ENCODE measurements at places on chromosomes 1 and 21. TPM values are rescaled to one million over a fixed set of nuclear protein-coding genes. Genes with fewer than 3 reads are reported as not detected.

Gene BRINP2
- total RNA-seq: 23.7 TPM

Gene G0S2
- 6.4 TPM for total RNA-seq

Gene AGO1
- total RNA-seq: 37.3 TPM

Gene FCRL2
- not detected for total RNA-seq

Gene RGSL1
- total RNA-seq: not detected

Gene DUSP23
- total RNA-seq: 37.7 TPM

Gene LINGO4
- total RNA-seq: not detected

Gene HIPK1
- 62.0 TPM for total RNA-seq

Gene PTGFRN
- 57.7 TPM for total RNA-seq

Gene PRAMEF33
- total RNA-seq: not detected

Gene TBX19
- total RNA-seq: 1.6 TPM

Gene FCGR3A
- not detected for total RNA-seq

Gene SPRR3
- total RNA-seq: 155 TPM

DNA sequence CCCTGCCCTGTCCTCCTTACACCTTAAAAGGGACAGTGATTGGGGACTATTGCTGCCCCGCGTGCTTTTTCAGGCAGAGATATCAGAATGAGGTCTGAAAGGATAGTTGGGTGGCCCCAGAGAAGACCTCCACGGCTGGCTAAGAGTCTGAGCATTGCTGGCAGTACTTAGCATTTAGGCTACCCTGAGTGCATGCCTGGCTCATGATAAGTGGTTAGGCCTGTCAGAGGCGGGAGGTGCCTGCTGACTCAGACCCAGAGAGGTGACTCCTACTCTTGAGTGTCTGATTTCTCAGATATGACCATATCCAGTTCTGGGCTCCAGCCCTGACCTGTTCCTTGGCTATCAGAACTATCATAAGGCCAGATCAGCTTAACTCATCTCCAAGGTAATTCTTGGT is 213.7 kb downstream of the PBX1 start:
- H3K4me3 ChIP-seq: peak overlapping the region; percentile 56
- no peaks in the 10 kb centered on the region for H3K27me3 ChIP-seq
- DNase-seq: no peak
- peak overlapping the region; percentile 92 for H3K27ac ChIP-seq
- peaks cover 83% of the 10 kb centered on the region for H3K4me1 ChIP-seq
- peaks cover 41% of the 10 kb centered on the region for H3K36me3 ChIP-seq

GRCh38 chr1:15509586-15509985 is 14.4 kb downstream of the CASP9 start:
- H3K4me3 ChIP-seq: no peak overlapping the region
- H3K4me1 ChIP-seq: no peaks in the 10 kb centered on the region
- DNase-seq: no peak
- H3K27ac ChIP-seq: no peak overlapping the region

GRCh38 chr1:186301448-186301847 is 73.6 kb downstream of the TPR start:
- H3K27ac ChIP-seq: no peak overlapping the region
- no peaks in the 10 kb centered on the region for H3K36me3 ChIP-seq

GRCh38 chr1:98422816-98423215 is 238.7 kb upstream of the SNX7 start:
- DNase-seq: no peak
- no peaks in the 10 kb centered on the region for H3K27me3 ChIP-seq
- H3K4me3 ChIP-seq: no peak overlapping the region
- H3K27ac ChIP-seq: no peak overlapping the region
- H3K4me1 ChIP-seq: no peaks in the 10 kb centered on the region
- H3K36me3 ChIP-seq: no peaks in the 10 kb centered on the region

GRCh38 chr1:230919207-230919606 is 50.9 kb upstream of the C1orf198 start:
- H3K4me3 ChIP-seq: no peak overlapping the region
- peaks cover 34% of the 10 kb centered on the region for H3K36me3 ChIP-seq
- H3K4me1 ChIP-seq: peaks cover 11% of the 10 kb centered on the region
- no peaks in the 10 kb centered on the region for H3K27me3 ChIP-seq
- H3K27ac ChIP-seq: no peak overlapping the region
- DNase-seq: no peak

DNA sequence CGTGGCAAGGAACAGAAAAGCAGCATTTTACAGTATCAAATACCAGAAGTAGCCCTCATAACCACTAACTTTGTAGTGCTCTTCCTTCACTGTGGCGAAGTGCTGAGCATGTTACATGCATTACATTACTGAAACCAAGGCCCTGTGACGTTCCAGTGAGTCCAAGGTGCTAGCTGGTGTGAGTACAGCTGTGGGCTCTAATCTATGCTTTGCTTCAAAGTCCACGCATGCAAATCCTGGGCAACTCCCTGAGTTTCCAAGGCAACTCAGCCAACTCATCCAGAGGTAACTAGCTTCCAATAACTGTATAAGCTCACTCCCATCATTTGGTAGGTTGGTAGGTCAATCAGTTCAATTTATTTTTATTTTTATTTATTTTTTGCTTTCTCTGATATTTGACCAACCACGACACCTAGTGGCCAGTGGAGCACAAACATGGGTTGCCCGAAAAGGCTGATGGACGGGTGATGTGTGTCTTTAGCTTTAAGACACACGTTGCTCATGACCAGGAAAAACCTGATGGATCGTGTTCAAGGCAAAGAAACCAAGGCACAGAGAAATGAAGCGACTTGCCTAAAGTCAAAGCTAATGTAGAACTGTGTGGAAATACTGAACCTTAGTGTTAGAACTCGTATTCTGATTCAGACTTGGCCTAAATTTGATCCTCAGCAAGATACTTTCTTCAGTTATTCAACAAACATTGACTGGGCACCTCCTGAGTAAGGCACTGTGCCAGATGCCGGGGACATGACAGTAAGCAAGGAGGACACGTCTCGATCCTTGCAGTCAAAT is 73.0 kb downstream of the GNG12 start:
- peak overlapping the region; percentile 87 for H3K27ac ChIP-seq
- H3K27me3 ChIP-seq: no peaks in the 10 kb centered on the region
- DNase-seq: no peak
- peaks cover 11% of the 10 kb centered on the region for H3K4me1 ChIP-seq
- no peaks in the 10 kb centered on the region for H3K36me3 ChIP-seq

DNA sequence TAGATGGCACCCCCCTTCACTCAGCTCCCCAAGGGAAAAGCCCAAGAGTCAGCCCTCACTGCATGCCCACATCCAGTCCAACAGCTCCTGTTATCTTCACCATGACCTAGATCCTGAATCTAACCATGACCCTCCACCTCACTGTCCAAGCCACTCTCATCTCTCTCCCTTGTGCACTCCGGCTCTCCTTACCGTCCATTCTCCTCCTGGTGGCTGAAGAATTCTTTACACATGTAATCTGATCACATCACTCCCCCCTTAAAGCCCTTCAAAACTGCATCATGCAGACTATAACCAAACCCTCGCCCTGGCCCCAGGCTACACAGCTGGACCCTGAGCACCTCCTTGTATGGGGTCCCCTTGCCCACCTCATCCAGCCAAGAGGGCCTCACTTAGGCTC is 14.0 kb upstream of the PAQR7 start:
- peaks cover 33% of the 10 kb centered on the region for H3K4me1 ChIP-seq
- no peaks in the 10 kb centered on the region for H3K36me3 ChIP-seq
- H3K27ac ChIP-seq: peak overlapping the region; percentile 98

- no peak for DNase-seq
- H3K36me3 ChIP-seq: no peaks in the 10 kb centered on the region
- no peak overlapping the region for H3K27ac ChIP-seq
- H3K4me3 ChIP-seq: peak overlapping the region; percentile 42
- H3K4me1 ChIP-seq: peaks cover 26% of the 10 kb centered on the region
These were observed 170.2 kb downstream of the SYT2 start for GRCh38 chr1:202540014-202540413.

DNA sequence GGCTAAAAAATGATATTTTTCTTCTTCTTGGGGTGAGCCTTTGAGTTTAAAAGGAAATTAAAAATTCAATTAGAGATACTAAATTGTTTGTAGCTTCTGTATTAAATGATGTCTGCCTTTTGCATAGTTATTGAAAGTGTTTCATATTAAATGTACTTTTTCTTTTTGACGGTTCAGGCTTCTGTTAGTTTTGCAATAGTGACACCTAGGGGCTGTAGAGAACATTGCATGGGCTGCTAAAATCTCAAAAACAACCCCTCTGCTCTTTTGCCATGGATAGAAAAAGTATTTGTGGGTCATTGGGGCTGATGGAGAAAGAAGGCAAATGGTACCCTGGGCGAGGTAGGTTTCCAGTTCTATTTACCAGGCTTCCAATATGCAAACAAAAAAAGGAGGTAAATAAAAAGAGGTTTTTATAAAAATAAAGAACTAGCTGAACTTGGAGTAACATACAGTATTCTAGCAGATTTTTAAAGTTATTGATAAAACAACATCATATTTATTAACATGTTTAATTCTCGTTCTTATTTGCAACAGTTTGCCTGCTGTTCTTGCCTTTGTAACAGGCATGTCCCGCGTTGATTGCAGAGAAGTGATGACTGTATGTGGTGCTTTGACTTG is 115.4 kb upstream of the HOOK1 start:
- H3K4me3 ChIP-seq: no peak overlapping the region
- H3K27me3 ChIP-seq: no peaks in the 10 kb centered on the region
- no peaks in the 10 kb centered on the region for H3K36me3 ChIP-seq
- peaks cover 30% of the 10 kb centered on the region for H3K4me1 ChIP-seq

DNA sequence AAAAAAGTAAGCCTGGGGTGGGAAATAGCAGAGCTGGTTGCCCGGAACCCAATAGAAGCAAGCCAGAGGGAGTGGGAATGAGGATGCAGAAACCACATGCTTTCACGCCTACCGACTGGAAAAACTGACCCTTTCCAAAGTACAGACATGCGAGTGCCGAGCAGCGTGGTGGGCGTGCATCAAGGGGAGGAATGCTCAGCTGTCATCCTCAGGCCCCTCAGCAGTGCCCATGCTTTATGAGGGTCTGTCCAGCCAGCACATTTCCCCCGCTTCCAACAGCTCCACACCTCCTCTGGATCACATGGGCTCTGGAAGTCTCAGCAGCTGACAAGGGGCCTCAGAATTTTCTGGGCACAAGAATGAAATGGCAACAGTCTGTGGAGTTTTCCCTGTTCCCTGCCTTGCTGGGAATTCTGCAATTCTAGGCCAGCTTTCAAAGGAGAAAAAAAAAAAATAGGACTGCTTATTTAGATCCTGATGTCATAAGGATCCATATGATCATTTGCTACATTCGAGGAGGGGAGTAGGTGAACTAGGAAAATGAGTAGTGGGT is 19.1 kb upstream of the IKBKE start:
- no peak overlapping the region for H3K27ac ChIP-seq
- no peaks in the 10 kb centered on the region for H3K27me3 ChIP-seq
- H3K4me1 ChIP-seq: peaks cover 54% of the 10 kb centered on the region
- peaks cover 48% of the 10 kb centered on the region for H3K36me3 ChIP-seq

- DNase-seq: no peak
- no peak overlapping the region for H3K4me3 ChIP-seq
- H3K27me3 ChIP-seq: no peaks in the 10 kb centered on the region
- no peaks in the 10 kb centered on the region for H3K36me3 ChIP-seq
- no peak overlapping the region for H3K27ac ChIP-seq
- H3K4me1 ChIP-seq: no peaks in the 10 kb centered on the region
These were observed 53.1 kb downstream of the DIPK1A start for GRCh38 chr1:92907949-92908684.

DNA sequence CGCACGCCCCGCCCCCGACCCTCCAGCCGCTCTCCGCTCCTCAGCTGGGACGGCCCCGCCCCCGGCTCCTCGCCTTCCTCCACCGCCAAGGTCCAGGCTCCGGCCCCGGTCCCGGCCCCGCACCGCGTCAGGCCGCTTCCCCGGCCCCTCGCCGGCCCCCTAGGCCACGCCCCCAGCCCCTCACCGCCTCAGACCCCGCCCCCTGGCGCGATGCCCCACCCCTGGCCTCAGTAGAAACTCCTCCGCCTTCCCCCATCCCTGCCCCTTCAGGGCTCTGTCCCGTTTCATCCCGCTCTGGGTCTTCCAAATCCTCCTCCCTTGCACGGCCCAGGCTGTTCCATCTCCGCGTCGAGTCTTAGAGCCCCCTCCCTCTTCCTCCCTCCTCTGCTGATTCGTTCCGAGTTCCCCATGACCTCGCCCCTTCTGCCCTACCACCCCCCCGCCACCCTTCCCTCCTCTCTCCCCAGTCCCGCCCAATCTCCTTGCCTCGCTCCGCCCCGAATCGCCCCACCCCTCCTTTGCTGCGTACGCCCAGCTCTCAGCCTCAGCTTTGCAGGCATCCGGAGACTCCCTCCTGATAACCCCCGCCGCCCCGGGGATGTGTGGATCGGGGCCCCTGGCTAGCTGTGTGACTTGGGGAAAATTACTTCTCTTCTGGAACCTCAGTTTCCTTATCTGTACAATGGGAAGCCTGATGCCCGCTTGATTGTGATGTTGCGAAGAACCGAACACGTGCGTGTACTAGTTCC is 448 bp upstream of the ASAP3 start:
- peaks cover 43% of the 10 kb centered on the region for H3K4me1 ChIP-seq
- DNase-seq: peak; percentile 97
- peaks cover 3% of the 10 kb centered on the region for H3K36me3 ChIP-seq
- peaks cover 3% of the 10 kb centered on the region for H3K27me3 ChIP-seq

- H3K27ac ChIP-seq: no peak overlapping the region
- no peak for DNase-seq
- H3K27me3 ChIP-seq: no peaks in the 10 kb centered on the region
These were observed 16.0 kb downstream of the C21orf58 start for GRCh38 chr21:46307625-46308024.

- H3K4me1 ChIP-seq: no peaks in the 10 kb centered on the region
- H3K27ac ChIP-seq: no peak overlapping the region
- H3K27me3 ChIP-seq: no peaks in the 10 kb centered on the region
- H3K4me3 ChIP-seq: no peak overlapping the region
- no peak for DNase-seq
These were observed 307.0 kb upstream of the NR5A2 start for GRCh38 chr1:199720496-199720895.
